Activated CD8-positive, alpha-beta memory T cell treated with anti-CD3 and anti-CD28 coated beads, Interleukin-2, amount 10 ng/mL, durations not matched to agents 7 days and 5 days (primary cell): ENCODE measurements at places on chromosomes 16 and 17.

GRCh38 chr17:47973541-47973940, 2.6 kb downstream of the CDK5RAP3 start:
- no peak for DNase-seq

DNA sequence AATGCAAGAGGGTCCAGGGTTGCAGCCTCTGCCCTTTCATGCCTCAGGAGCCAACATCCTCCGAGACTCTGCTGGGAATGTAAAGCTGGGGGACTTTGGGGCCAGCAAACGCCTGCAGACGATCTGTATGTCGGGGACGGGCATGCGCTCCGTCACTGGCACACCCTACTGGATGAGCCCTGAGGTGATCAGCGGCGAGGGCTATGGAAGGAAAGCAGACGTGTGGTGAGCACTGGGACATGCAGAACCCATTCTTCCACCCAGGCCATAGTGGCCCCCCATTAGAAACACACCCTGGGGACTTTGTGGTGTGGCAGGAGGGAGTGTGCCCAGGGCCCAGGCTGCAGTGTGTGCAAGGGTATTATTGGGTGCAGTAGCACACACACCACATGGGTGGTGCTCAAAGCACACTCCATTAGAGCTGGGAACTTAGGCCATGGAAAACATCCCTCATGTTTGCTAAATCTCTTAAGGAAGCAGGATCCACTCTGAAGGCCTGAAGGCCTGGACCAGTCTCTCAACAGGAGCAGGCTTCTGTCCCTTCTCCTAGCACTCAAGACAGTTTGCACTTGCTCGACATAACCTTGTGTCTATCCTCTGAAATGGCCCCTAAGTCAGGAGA, 7.6 kb downstream of the LIMD2 start:
- DNase-seq: no peak

- DNase-seq: no peak
Measured at GRCh38 chr16:17130733-17131132, 340.0 kb downstream of the XYLT1 start.

- DNase-seq: no peak
Measured at GRCh38 chr16:17437127-17437720, 33.5 kb downstream of the XYLT1 start.

GRCh38 chr16:79728923-79729240, 128.3 kb upstream of the MAF start:
- no peak for DNase-seq

GRCh38 chr17:69046121-69046807, 14.5 kb downstream of the ABCA9 start:
- no peak for DNase-seq

- no peak for DNase-seq
Measured at GRCh38 chr16:86517033-86517432, 6.7 kb downstream of the FOXF1 start.

- peak; percentile 88 for DNase-seq
Measured at GRCh38 chr17:57463103-57463885, 207.0 kb downstream of the MSI2 start.

DNA sequence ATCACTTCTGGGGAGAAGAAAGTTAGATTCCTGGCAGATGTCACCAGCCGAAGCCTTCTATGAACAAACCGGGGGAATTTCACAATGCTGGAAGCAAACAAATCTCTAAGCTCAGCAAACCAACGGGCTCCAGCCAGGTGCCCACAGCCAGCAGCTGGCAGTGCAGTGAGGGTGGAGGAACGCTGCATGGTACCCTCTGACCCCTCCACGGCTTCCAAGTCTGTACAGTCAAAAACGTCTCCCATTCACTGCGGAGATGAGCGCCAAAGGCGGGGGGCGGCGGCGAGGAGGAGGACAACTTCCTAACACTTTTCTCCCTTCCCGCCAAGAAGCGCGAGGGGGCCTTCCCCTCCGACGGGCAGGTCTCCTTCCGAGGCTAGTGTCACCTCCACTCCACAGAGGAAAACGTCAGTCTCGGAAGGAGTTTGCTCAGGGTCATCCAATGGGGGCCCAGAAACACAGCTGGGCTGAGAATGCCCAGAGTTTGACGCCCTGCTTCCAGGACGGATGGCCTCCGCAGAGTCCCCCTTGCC, 924 bp downstream of the ZNF598 start:
- DNase-seq: peak; percentile 64

DNA sequence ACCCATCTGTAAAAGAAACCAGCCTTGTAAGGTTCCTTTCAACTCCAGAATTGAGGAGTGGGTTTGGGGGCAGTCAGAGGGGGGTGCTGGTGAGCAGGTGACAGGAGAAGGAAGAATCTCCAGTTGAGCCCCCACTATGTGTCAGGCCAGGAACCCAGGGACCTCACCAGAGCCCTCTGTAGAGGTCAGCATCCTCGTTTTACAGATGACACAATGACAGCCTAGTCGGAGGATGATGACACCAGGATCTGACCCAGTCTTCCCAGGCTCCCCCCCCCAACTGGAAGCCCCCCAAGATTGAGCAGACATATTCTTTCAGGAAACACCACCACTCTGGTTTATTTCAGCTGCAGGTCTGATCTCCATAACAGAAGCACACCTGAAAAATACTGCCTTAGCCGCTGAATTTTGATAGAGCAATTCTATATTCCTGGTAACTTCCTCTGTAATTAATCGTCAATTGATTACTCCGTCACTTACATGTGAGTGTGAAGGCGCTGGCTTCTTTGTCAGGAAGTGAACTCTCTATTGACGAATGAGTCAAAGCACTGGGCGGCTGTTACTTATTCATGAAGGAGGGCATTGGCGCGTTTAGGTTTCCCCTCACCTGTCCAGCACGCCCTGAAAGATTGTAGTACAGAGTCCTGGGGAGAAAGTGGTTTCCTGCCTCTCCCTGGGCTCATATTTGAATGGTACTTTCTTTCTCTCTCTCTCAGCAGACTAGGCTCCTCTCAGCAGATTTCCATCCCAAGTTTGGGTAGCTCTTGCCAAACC, 21.2 kb downstream of the SOCS3 start:
- DNase-seq: no peak

DNA sequence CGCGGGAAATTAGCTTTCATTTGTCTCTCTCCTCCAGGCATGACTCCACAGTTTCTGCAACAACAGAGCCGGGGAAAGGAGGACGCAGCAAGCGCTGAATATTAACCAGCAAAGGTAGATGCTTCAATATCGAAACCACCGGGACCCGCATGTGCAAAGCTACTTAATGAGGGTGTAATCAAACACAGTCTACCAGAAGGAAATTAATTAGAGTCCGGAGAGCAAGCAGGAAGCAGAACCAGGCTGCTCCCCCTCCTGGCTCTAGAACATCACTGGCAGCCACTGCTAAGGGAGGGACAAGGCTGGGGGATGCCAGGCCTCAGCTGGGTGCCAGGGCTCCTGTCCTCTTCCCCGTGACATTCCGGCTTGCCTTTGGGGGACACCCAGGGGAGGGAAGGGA, 21.7 kb downstream of the LRRC75A start:
- no peak for DNase-seq

- DNase-seq: no peak
Measured at GRCh38 chr16:979859-980594, 1.5 kb upstream of the SOX8 start.

GRCh38 chr16:4550591-4550990, 5.5 kb upstream of the C16orf96 start:
- no peak for DNase-seq

- no peak for DNase-seq
Measured at GRCh38 chr16:30958175-30959079, 873 bp downstream of the SETD1A start.
